SK-N-SH (cell line): ENCODE measurements at places on chromosomes 7 and 10.

DNA sequence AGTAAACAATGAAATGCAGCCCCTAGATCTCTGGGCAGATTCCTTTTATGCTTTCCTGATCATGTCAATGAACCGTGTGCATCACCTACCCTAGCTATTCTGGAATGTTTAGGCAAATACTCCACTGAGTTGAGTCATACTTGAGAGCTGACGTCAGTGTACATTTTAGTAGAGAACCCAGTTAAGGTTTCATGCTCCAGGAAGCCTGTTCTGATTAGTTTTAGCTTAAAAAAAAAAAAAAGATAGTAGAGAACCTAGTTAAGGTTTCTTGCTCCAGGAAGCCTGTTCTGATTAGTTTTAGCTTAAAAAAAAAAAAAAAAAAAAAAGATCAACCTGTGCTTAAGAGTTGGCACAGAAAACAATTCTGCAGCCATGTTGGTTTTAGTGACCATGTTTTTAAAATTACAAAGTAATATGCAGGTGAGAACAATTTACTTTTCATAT lies 3.7 kb upstream of the MCU start:
- DNase-seq = no peak

- peak; percentile 29 for DNase-seq
Measured at GRCh38 chr10:62437696-62438095, 63.5 kb downstream of the ZNF365 start.

GRCh38 chr10:17240616-17241015 lies 12.6 kb downstream of the VIM start:
- no peak for DNase-seq

DNA sequence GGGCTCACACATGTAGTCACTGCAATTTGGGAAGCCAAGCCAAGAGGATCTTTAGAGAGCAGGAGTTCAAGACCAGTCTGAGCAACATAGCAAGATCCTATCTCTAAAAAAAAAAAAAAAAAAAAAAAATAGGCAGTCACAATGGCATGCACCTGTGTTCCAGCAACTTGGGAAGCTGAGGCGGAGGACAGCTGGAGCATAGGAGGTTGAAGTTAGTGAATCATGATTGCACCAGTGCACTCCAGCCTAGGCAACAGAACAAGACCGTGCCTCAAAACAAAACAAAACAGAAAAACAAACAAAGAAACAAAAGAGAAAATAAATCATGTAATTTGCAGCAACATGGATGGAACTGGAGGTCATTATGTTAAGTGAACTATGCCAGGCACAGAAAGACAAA lies 33.6 kb upstream of the BICC1 start:
- no peak for DNase-seq
